Activated T-helper 2 cell treated with anti-CD3 and anti-CD28 coated beads, Interferon-gamma antibody, Interleukin-2, Interleukin-4, amounts not matched to agents 10 μg/mL and 5 μg/mL and 100 μg/mL, durations not matched to agents 14 hours and 24 hours and 36 hours (primary cell): ENCODE measurements at places on chromosomes 16 and 17. TPM values are rescaled to one million over a fixed set of nuclear protein-coding genes. Genes with fewer than 3 reads are reported as not detected.

GRCh38 chr16:4293822-4294457 is 21.1 kb upstream of the TFAP4 start:
- no peak for DNase-seq

Gene ERI2
- total RNA-seq = 13.2 and 14.4 TPM in 2 replicates

Gene STX8
- 52.1 and 54.8 TPM in 2 replicates for total RNA-seq

Gene PIGQ
- 43.4 and 44.9 TPM in 2 replicates for total RNA-seq

Gene HOXB8
- total RNA-seq = not detected in 2 replicates

Gene BCO1
- not detected in 2 replicates for total RNA-seq

Gene PIK3R6
- total RNA-seq = 9.8 and 10.1 TPM in 2 replicates

Gene SMIM22
- not detected in 2 replicates for total RNA-seq
